Stimulated activated memory B cell treated with anti-CD40 and anti-IgM and Interleukin-4, amounts not matched to agents 10 μg/mL and 1 μg/mL and 100 μg/mL, for 72 hours (primary cell): ENCODE measurements at places on chromosomes 3 and 15.
A peak's percentile ranks its signal among the peaks of the same experiment; 100 is the strongest.

DNA sequence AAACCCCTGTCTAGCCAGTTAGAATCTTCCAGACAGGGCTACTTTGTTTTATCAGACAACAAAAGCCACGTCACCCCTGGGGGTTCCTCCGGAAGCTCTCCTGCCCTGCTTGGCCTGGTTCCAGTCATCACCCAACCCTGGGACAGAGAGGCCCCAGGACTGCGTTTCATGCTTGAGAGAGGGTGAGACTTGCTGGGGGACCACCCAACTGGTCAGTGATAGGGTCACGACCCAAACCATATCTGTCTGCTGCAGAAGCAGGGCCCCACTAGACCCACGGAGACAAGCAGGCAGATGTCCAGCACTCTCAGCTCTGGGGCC lies 1.2 kb downstream of the NT5DC2 start:
- ATAC-seq, result no peak

- no peak for ATAC-seq
These were observed 6.8 kb downstream of the PIK3R4 start for GRCh38 chr3:130739848-130740247.

DNA sequence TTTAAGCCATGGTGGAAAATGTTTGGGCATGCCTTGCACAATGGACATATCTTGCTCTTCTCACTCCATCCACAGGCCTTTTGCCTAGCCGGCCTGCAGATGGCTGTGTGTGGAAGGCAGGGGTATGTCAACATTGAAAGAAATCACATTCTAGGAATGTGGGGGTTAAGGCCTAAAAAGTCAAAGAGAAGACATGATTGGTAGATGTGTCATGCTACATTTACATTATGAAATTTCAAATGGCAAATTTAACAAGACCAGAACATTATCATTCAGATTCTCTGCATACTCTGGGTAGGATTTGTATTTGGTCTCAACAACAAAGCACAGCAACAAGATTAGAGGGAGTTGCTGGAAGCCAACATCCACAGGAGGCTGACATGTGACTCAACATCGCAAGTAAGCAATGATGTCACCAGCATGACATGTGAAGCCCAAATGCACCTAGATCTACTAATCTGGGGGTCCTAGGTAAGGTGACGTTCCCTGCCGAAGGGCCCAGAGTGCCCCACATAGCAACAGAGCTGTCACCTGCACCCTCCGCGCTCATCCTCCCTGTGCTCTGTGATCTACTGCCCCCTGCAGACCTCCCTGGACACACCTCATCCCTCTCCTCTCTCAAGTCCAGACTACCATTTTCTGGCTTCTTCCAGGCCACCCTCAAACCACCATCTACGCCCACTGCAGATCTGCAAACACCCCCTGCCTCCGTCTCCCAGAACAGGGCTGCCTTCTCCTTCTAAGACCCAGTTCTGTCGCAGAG lies 39.4 kb downstream of the CLDN18 start:
- ATAC-seq, result no peak

GRCh38 chr3:188349351-188349901 lies 195.5 kb downstream of the LPP start:
- no peak for ATAC-seq

DNA sequence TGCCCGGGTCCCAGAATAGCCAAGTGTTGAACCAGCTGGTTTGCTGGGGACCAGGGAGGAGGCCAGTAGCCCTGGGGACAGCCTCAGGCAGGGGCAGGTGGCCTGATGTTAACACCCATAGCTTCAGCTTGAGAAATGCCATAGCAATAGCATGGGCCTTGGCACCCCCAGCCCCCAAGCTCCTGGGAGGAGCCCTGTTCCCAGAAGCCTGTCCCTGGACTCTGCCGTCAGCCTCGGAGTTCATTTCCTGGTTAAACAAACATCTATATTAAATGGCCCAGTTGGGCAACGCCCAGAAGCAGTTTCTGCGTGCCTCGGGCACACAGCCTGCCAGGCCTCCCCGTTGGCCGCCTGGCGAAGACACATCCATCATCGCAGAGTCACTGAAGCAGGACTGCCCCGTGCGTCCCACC lies 58.2 kb downstream of the FGD5 start:
- ATAC-seq, result no peak

GRCh38 chr3:140199743-140200142 lies 264.8 kb downstream of the CLSTN2 start:
- ATAC-seq, result no peak

DNA sequence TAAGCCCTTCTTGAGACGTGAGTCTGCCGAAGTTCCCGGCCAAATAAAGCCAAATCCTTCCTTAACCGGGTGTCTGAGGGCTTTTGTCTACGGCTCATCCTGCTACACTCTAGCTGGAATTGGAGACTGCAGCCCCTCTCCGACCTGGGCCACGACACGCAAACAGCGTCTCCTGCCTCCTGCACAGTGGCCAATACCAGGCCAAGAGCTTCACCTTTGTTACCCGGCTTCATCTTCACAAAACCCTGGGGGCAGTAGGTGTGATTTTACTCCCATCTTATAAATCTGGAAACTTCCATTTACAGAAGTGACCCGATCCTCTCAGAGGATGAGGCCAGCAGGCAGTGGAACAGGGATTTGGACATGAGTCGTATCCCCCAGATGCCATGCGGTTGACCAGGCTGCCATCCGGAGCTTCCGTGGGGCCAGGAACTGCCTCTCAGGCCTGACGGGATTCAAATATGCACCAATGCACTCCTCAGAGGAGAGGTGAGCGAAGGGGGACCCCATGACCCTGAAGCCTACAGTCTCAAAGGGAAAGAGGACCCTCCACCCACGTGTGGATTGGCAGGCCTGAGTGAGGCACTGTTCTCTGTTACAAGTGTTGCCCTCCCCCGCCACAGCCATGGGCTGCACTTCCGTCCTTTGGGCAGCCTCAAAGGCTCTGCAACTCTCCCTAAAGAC lies 53.2 kb upstream of the KLF13 start:
- no peak for ATAC-seq

DNA sequence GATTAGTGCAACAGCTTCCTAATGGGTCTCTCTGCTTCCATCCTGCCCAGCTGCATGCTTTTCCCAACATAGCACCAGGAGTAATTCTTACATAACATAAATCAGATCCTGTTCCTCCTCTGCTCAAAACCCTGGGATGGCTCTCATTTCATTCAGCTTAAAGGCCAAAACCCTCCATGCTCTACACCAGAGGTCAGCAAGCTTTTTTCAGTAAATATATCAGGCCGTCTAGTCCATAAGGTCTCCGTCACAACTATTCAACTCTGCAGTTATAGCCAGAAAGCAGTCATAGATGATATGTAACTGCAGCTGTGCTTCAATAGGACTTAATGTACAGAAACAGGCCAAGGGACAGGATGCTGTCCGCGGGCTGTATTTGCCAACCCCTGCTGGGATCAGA lies 202.8 kb upstream of the UBE2E2 start:
- ATAC-seq, result peak; percentile 3

GRCh38 chr3:167302678-167303077 lies 77.4 kb downstream of the ZBBX start:
- no peak for ATAC-seq

GRCh38 chr3:38497031-38497430 lies 891 bp downstream of the EXOG start:
- no peak for ATAC-seq

GRCh38 chr15:25741256-25741580 lies 121.9 kb downstream of the ATP10A start:
- ATAC-seq, result peak; percentile 75

GRCh38 chr3:98269846-98270245 lies 5.8 kb downstream of the OR5H6 start:
- no peak for ATAC-seq

- peak; percentile 77 for ATAC-seq
These were observed 392.6 kb upstream of the TPM1 start for GRCh38 chr15:62649793-62650420.

DNA sequence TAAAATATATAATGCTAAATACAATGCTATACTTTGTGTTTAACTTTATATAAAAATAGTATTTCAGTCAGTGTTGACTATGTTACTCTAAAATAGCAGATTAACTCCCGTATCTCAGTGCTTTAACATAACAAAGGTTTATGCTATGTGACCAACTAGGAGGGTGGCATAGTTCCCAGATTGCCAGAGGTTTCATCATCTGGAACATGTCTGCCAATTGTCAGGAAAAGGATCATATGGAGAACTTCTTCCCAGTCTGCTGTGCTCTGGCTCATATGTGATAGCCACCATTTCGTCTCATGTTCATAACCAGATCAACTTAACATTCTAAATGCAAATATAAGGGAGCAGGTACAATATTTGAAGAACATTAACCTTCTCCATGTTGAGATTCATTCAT lies 720.2 kb downstream of the MCTP2 start:
- ATAC-seq, result no peak

- no peak for ATAC-seq
These were observed 89.7 kb upstream of the FGF12 start for GRCh38 chr3:192817053-192817452.

DNA sequence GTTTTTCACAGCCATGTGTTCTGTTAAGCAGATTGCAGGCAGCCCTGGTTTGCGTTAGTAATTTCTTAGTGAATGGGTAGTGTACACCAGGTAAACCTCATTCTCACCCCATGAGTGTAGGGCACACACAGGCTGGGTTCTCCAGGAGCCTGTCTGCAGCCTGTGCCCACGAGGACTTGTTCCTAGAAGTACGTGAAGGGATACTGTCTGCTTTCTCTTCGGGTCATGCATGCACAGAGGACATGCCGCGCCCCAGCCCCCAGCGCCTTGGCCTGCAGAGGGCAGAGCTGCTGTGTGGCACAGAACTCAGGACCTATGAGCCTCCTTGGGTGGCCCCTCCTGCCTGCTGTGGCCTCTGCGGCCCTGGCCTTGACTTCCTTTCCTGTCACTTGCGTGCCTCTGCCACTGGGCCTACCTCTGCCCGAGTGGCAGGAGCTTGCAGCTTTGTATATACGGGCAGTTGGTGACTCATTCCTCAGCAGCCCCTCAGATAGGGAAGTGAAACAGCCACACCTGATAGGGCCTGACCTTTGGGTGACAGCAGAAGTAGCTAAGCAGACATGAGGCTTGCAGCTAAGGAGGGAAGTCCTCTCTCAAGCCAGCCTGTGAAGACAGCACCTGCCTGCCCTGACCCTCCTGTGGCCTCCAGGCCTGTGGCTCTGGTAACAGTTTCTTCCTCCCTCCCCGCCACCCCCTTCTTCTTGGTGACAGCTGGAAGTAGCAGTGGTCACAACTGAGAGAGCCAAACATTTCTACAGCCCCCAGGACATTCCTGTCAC lies 19.5 kb downstream of the PPCDC start:
- ATAC-seq, result peak; percentile 95

DNA sequence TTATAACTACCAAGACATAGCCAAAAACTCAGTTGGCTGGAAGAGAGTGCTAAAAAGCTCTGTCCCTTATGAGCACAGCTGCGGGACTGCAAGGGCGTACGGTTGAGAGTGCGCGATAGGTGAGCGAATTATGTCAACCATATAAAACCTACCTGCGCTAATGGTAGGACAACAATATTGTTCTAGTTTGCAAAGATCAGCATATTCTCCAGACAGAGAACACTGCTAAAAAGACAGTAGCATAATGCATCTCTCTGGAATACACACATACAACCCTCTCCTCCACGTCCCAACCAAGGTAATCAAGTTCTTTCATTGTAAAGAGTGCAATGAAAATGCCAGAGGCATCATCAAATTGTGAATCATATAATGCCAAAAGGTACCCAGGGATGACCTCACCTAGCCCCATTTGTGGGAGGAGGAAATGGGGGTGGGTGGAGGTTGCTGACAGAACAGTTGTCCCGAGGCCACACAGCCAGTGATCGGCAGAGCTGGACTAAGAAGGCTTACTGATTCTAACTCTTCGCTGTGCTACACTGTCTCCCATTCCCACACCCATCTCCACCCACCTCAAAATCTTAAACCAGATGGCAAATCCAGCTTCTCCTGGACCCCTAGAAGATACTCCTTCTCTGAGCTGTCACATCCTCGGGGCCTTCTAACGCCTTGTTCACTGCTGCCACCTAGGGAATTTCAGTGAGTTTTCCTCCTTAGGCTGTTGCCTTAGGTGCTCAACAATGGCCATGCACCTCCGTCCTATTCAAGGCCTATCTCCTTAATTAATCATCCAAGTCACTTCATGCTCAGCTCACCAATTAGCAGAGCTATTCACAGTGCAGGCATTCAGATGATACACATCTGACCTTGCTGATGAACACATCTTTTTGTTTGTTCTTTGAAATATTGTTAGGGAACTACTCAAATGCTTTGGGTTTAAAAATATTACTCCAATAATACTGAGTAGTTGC lies 60.7 kb downstream of the RPL22L1 start:
- peak; percentile 41 for ATAC-seq

- no peak for ATAC-seq
These were observed 31.1 kb upstream of the RYR3 start for GRCh38 chr15:33279613-33280205.

DNA sequence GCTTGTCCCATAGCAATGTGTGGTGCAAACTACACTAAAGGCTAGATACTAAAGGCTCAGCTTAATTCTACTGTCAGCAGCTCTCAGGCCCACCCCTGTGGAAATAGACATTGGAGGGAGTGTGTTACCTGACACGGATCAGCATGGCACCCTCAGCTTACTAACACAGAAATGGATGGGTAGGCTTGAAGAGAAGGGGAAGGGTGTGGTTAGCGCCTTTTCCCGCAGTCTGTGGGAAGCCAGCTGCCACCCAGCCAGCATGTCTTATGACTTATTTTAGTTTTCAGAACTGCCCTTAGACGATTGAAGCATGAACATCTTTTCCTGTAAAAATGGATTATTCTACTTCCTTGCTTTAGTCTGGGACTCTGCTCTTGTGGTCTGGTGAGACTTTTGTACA lies 25.8 kb upstream of the ADPGK start:
- ATAC-seq, result peak; percentile 34

DNA sequence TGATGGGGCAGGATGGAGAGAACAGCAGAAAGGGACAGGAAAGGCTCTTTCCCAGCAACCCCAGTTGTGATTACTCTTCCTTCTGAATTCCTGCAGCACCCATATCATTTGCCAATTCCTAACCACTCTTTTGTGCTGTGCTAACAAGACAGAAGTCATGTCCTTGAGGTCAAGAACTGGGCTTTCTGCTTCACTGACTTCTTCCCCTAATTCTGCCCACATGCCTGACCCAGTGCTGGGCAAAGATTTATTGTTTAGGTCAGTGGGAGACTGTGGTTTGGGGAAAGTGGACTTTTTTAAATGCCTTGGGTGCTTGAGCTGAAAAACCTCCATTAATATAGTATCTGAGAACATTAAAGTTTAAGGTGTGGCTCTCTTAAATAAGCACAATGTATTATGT lies 4.2 kb upstream of the EFCAB12 start:
- ATAC-seq, result no peak

GRCh38 chr15:41791547-41791937 lies 17.3 kb downstream of the MAPKBP1 start:
- ATAC-seq, result no peak
